ENCODE measurements at places on chromosomes 3 and 15.

DNA sequence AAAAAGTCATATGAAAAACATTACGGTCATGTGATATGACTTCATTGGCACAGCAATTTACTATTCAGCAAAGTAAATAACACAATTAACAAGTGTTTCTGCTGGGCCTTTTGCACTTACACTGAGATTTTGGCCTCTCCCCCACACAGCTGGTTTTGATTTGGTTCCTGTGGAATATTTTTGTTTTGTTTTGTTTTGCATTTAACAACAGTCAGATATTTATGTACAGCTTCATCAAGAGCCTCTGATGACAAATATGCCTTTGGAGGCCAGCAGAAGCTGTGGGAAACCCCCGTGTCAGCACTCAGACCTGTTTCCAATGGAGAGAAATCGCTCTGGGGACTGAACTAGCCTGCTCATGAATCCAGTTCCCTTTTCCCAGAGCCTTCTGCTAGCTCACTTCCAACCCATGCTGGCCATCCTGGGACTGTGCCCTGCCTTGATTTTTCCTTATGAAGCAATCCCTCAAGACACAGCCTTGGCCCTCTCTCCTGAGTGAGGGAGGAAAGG, 161.9 kb downstream of the ATG7 start:
- DNase-seq: no peak

DNA sequence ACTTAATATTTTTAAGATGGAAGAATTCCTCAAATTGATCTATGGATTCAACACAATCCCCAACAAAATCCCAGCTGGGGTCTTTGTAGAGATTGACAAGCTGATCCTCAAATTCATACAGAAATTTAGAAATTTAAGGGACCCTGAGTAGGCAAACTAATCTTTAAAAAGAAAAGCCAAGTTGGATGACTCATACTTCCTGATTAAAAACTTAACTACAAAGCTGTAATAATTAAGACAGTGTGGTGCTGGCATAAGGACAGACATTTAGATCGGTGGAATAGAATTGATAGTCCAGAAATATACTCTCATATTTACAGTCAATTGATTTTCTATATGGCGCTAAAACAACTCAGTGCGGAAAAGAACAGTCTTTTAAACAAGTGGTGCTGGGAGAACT, 11.6 kb downstream of the FAM162A start:
- DNase-seq: no peak

DNA sequence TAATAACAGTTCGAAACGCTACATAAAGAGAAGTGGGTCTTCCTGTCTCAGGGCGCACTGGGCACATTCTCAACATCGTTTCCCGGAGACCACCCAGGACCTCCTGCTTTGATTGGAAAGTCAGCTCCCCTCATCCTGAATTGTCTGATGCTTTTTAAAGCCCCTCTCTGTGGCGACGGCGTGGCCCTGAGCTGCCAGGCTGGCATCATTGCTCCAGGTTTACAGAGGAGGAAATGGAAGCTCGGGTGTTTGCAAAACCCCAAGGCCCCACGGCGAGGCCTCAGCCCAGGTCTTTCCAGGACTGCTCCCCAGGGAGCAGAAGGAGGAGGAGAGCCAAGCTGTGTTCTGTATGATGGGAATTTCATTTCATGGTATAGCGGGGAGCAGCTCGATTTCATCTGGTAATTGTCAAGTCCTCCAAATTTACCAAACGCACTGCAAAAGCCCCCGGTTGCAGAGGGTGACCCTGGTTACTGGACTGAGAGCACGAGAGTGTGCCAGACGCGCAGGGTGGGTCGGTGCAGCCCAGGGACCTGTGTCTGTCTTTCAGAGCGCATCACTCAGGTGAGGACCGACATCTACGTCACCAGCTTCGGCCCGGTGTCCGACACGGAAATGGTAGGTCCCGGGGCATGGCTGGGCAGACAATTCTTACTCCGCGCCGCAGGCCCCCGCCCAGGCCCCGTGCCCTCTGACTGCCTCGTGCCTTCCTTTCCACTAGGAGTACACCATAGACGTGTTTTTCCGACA, 15.9 kb downstream of the GABRA5 start:
- DNase-seq: no peak

GRCh38 chr3:58249358-58250092, 11.9 kb downstream of the ABHD6 start:
- DNase-seq: no peak
